ENCODE measurements at places on chromosomes 3 and 15.

GRCh38 chr3:22885574-22886341 is 317.4 kb upstream of the UBE2E2 start:
- no peak for DNase-seq

DNA sequence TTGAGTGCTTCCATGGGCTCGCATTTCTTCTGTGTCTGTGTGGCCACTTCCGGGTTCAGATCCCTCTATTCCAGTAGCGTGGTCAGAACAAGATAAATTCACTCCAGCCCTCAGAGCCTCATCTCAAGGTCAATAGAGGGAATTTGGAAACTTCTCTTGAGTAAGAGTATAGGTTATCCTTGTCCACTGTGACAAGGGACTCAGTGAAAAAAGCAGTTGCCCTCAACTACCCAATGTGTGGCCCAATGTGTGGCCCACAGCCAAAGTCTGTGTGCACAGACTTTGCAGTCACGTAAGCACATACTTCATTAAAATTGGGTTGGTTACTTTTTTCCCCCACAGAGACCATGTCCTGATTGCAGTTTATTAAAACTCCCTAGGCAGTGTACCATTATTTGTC is 305.6 kb upstream of the SEMA6D start:
- no peak for DNase-seq

DNA sequence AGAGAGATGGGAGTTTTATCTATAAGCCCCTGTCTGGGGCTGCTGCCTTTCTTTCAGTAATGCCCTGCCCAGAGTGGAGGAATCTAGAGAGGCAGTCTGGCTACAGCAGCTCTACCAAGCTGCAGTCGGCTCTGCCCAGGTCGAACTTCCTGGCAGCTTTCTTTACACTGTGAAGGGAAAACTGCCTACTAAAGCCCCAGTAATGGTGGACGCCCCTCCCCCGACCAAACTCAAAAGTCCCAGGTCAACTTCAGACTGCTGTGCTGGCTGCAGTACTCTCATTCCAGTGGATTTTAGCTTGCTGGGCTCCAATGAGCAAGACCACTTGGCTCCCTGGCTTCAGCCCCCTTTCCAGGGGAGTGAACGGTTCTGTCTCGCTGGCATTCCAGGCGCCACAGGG is 65.9 kb upstream of the RARB start:
- no peak for DNase-seq

DNA sequence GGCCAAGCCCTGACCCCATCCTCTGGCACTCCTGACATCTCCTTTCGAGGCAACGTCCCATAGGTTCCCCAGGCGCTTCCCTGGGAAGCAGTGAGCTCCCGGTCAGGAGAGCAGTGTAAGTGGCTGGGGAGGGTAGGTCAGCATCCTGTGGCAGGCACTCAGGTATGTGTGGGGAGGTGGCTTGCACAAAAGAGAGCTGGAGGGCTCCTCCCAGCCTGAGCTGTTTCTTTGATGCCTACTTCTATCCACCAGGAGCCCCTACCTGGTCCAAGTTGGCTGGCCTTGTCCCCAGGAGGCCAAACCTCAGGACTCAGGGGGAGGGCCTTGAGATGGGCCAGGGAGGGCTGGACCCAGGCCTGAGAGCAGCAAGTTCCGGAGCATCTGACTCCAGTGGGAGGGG is 31.7 kb upstream of the LINGO1 start:
- no peak for DNase-seq

DNA sequence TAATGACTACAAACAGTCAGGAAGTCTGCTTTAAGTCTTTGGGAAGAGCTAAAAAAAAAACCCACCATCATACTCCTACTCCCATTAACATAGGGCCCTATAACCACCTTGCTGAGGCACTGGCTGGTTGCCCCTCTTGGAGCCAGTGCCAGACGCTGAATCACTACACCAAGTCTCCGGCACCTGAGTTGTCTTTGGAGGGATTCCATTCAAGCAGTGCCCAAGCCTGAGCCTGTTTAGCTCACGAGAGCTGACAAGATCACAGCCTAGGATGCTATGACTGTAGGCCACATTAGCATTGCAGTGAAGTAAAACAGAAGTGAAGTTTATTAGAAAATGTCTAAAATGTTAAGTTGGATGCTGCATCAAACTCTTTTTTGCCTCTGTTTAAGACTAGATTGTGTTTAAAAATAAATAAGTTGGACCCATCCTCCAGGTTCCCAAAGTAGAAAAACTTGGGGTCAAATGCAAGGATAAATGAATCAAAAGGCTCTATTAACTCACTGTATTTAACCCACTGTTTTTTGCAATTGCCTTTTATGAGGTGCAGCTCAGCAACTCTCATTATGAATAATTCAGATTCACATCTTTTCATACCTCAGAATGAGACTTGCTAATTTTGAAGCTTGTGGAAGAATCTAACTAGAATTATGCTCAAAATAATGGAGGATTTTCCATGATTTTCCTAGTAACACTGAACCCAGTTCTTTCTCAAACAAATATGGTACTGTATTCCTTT is 461.9 kb downstream of the FOXP1 start:
- DNase-seq, result no peak

DNA sequence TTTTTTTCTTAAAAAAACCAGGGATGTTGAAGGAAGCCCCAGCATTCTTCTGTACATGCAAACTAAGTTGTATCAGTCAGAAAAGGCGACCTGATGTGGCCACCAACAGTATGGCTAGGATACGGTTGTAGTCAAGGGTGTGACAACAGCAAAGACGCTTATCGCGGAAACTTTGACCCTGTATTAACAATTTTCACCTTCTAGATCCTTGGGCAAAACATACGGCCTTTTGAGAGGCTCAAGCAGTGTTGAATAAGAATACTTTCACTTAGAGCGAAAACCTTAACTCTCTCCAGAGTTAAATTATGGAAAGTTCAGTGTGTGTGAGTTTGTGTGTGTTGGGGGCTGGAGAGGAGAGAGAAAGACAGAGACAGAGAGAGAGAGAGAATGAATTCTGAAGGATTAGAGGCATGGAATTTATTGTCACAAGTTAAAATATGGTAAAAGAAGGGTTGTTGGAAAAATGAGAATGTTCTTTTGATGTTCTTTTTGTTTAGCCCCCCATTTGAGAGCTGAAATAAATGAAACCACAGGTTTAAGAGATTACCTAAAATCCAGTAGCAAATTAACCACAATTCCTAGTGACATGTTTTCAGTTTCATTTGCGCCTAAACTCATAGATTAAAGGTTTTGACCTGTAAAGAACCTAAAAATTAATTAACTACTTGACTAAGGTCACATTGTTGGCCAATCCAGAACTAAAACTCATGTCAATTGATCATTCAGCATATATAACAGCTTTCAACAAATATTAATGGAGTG is 9.2 kb downstream of the ALCAM start:
- no peak for DNase-seq

GRCh38 chr3:148750296-148750695 is 52.6 kb downstream of the AGTR1 start:
- no peak for DNase-seq

GRCh38 chr15:41955807-41956525 is 16.4 kb downstream of the EHD4 start:
- no peak for DNase-seq

- no peak for DNase-seq
Observed at GRCh38 chr3:34056951-34057390, 258.5 kb downstream of the PDCD6IP start.

GRCh38 chr3:188842639-188843038 is 329.1 kb upstream of the TPRG1 start:
- DNase-seq, result no peak

- no peak for DNase-seq
Observed at GRCh38 chr15:77897896-77898406, 179.6 kb downstream of the TBC1D2B start.

GRCh38 chr3:110343376-110343775 is 728.2 kb upstream of the NECTIN3 start:
- DNase-seq, result no peak

- DNase-seq, result peak; percentile 84
Observed at GRCh38 chr3:9951962-9952805, at the start of gene PRRT3. TSS of gene PRRT3 (minus strand) at chr3:9952408. CDS start at chr3:9950115, 2,293 bp downstream.

- no peak for DNase-seq
Observed at GRCh38 chr3:187568171-187568570, 102.0 kb downstream of the SST start.

DNA sequence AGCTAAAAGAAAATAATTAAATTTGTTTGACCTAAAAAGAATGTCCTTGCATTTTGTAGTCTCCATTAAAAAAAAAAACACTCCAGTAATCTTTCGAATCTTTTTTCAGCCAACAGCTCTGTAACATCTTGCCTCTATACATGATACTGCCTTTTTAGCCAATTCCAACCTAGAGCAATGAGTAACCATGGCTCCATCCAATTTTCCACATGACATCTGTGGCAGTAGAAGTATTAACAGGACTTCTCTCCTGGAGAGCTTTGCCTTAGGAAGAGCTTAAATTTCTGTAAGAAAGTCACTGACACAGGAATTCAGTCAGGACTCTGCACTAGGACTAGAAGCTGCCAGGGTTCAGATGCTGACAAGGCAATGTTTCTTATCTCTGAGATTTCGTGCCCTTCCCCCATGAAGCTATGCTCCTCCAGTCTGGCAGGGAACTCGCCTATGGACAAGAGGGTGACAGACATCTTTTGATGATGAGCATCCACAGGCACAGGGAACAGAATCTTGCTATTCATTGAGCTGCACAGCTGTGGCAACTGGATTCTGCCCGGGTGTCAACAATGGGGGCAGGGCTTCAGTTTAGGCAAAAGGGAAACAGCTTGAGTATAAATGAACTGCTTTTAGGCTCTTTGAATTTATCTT is 81.8 kb downstream of the ALCAM start:
- DNase-seq, result no peak

GRCh38 chr15:33380406-33380805 is 69.6 kb downstream of the RYR3 start:
- no peak for DNase-seq

DNA sequence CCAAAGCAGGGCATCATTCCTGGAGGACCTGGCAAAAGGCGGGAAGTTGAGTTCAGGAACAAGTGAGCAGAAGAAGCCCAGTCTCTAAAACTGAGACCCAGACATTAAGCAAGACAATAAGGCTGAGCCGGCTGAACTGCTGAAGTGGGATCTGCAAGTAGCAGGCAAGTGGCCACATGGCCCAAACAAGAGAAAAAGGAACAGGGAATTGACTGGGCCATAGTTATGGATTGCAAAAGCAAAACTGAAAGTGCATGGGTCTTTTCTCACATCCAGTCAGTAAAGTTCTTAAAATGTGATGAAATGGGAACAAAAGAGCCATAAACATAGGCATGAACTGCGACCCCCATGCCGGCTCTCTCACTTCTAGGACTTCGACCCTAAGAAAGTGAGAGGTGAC is 101.2 kb downstream of the SCN11A start:
- DNase-seq, result no peak

DNA sequence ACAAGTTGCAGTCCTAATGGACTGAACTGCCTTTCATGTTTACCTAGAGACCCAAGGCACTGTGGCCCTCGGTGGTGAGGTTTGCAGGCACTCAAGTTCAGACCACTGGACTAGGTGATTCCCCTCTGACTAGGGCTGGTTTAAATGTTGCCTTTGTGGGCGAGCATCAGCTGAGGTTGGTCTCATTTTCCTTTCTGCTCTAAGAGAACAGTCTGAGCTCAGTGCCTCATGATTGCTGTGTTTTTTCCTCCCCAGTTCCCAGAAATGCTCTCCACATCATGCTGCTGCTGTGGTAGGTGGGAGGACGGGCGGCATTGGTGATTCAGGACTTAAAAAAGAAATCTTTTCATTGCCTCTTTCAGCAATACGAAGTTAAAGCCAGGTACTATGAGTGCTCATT is 237.2 kb downstream of the MBNL1 start:
- DNase-seq, result no peak

All from activated CD8-positive, alpha-beta memory T cell treated with anti-CD3 and anti-CD28 coated beads for 24 hours (primary cell).